Left kidney (tissue), 8 donors: ENCODE measurements at places on chromosomes 6 and 20. TPM values are rescaled to one million over a fixed set of nuclear protein-coding genes. Genes with fewer than 3 reads are reported as not detected.

Gene NHLRC1
- polyA plus RNA-seq = 1.9 TPM

Gene MEP1A
- not detected for polyA plus RNA-seq

Gene PI3
- polyA plus RNA-seq = not detected

Gene PTGIS
- polyA plus RNA-seq = 33.0 TPM

Gene TTLL9
- 5.5 TPM for polyA plus RNA-seq

Gene ADGRG6
- polyA plus RNA-seq = 35.6 TPM

Gene SNRNP48
- 28.3 TPM for polyA plus RNA-seq
